ENCODE measurements at places on chromosomes 7 and 10.

GRCh38 chr7:75876126-75876881 lies 2.5 kb upstream of the RHBDD2 start:
- no peak for DNase-seq

GRCh38 chr7:98870807-98871491 lies 1.1 kb upstream of the TMEM130 start:
- DNase-seq: no peak

DNA sequence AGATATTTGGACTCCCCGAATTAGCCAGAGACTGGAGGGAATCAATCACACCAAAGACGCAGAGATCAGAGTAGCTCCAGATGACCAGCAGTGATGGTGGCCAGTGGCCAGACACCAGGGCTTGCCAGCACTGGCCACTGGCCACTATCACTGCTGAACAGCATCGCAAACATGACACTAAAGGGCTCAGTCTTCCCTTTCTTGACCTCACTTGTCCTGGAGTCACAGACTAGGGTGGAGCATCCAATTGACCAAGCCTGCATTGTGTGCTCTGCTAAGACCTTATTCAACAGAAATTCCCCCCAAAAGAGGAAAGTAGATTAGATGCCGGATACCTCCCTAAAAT lies 234.7 kb downstream of the CREB5 start:
- no peak for DNase-seq

GRCh38 chr7:11403781-11404180 lies 428.2 kb downstream of the THSD7A start:
- DNase-seq: no peak

DNA sequence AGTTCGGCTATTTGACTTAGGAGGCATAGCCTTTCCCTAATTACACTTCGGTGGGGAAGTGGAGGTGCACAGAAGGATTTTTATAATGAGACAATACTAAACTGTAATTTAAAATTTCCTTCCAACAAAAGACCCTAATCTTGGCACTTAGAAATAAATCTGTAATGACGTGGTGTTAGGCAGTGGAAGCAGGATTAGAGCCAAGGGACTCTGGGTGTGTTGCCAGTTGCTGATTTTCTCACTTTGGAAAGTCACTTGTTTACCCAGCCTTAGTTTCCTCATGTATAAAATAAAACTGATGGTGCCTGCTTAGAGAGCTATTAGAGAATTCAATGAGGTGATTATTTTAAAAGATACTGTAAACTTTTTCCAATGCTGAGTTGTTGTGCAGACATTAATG lies 287.2 kb downstream of the AUTS2 start:
- no peak for DNase-seq

GRCh38 chr7:104482362-104483037 lies 154.1 kb downstream of the LHFPL3 start:
- no peak for DNase-seq

GRCh38 chr10:86945361-86946212 lies 11.8 kb downstream of the MMRN2 start:
- no peak for DNase-seq

DNA sequence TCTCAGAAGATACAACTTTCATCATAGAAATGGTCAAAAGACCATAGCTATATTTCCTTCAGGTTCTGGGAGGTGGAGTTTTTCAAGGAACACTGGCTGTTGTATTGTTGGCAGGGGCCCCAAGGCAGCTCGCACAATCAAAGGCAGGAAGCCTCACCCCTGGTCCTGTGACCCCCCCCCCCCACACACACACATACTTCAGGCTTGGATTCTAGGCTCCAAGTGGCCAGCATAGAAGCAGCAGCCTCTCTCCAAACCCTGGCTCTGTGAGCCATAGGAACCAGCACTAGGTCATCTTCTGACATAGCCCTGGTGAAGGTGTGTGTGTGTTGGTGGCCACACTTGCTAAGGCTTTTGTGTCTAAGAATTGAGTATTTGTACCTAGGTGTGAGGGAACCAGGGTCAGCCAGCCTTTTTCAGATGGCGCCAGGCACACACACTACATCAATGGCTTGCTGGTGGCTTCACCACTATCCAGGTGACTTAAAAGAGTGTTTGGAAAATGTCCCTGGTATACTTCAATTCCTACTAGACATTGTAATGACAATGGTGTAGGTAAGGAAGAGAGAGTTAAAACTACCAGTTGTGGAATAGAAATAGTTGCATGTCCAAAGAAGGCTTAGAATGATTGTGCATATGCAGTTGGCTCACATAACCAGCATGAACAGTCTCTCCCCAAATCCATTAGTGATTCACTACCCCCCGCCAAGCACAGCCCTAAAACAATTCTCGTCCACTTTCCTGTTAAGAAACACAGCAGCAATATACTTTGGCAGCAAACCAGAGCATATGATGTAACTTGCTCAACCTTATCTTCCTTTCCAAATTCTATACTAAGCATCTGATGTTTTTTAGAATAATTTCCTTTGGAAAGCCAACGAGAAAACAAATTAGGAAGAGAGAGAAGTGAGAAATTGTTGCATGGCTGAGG lies 91.3 kb downstream of the AVL9 start:
- DNase-seq: no peak

GRCh38 chr10:113434950-113435349 lies 117.9 kb upstream of the HABP2 start:
- no peak for DNase-seq

DNA sequence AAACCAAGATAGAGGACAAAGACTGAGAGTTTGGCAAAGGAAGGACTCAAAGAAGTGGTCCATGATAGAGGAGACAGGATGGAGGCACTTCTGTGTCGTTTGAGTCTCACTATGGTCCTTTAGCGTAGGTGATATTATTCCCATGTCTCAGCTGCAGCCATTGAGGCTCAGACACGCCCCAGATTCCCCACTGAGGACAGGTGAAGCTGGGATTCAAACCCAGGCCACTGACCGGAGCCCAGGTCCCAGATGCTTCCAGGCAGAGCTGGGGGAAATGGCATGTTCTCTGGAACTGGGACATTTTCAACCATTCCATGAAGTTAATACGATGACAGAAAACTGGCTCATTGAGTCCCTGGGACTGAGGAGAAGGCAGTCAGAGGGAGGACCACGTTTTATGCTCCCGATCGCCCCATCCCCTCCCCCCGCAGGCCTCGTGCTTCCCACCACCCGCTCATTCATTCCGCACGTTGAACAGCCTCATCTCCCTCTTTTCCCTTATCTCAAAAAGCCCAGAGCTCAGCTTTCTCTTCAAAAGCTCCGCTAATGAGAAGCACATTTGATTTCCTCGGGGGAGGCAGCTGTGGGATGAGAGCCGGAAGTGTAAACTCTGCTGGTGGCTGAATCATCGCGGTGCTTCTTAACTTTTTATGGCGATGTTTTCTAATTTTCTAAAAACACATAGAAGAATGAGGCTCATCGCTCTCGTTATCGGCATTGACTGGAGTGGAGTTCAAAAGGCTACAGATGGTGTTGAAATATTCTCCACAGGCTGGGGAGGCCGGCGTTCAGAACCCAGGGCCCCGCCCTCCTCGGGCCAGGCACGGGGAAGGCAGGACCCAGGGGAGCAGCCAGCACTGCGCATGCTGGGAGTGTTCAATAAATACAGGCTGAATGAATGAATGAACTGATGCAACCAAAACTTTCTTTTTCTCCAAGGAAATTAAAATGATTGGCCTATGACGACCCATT lies 64.0 kb downstream of the OAT start:
- no peak for DNase-seq

DNA sequence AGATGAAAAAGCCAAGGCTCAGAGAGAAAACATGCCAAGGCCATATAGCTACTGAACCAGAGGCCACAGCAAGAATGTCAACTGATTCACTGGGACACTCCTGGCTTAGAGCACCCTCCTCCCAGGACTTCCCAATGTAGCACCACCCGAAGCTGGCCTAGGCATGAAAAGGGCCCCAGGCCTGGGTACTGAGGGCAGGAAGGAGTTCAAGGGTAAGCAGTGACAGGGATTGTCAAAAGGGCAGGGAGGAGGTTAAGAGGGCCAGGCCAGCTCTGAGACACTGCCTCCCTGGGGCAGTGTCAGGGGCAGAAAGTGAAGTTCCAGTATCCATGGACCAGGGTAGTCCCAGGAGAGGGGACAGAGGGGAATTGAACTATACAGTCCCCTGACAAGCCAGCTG lies 57.8 kb downstream of the FRMPD2 start:
- no peak for DNase-seq

DNA sequence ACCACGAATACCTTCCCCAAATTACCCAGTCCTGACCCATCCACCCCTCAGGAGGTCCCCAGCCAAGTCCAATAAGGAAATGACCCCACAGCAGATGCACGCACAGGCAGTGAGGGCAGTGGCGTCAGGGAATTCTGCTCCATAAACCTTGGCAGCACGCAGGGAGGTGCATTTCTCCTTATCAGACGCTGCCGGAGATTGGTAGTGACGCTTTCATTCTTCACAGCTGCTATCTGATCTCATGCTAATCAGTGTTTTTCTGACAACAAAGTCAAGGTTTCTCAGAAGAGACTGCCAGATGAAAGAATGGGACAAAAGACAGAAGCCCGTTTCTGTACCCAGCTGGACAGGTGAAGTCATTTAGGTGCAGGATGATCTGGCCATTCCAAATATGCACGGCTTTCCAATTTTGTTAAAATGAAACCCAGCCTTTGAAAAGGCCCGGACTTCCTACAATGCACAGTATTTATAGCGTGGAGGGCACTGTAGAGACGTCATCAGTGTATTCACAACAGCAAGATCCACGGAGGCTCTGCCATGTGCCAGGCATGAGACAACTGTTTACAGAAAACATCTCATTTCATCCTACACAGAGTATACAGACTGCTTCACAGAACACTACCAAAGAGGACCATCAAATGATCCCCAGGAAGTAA lies 35.3 kb downstream of the DIP2C start:
- no peak for DNase-seq

GRCh38 chr10:113619401-113619800 lies 44.4 kb downstream of the NRAP start:
- no peak for DNase-seq

DNA sequence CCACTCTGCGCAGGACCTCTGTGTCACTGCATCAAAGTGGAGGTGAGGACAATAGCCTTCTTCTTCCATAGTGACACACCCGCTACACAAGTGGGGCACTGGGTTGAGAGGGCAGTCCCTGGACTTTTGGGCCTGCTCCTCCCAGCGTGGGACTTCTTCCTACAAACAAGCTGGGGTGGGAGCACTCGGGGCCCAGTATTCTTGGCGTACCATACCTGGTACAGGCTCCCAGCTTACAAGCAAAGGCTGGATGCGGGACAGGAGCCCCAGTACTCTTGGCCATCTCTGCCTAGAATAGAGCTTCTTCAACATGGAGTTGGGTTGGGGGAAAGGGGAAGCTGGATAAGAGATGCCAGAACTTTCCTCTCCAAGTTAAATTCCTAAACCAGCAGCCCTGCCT lies 426.8 kb upstream of the FOXK1 start:
- DNase-seq: no peak

DNA sequence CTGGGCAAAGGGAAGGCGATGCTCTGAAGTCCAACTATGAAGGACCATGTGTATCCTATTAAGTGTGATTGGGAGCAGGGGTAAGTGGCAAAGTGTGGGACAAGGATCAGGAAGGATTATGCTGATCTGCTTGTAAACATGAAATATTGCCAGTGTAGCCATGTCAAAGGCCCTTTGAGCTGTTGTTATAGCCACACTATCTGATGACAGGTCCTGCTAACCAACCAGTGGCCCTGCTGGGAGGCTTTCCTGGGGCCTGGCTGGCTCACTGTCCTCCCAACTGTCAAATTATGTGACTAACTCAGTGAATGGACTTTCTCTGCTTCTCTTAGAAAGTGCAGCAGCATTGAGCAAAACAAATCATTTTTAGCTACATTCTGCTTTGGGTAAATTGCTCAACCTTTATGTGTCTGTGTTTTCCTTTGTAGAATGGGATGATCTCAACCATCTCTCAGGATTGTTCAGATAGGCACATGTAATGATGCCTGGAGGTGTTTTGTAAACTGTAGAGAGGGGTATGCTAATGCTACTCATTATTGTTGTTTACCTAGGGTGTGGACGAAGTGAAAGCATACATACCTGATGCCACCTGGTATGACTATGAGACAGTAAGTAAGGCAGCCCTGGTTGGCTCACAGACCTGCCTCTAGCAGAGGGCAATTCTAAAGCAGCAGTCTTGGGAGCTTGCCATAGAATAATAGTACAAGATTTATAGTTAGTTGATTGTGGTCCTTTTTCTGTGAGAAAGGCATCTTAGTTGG lies 47.4 kb downstream of the MGAM2 start:
- no peak for DNase-seq

DNA sequence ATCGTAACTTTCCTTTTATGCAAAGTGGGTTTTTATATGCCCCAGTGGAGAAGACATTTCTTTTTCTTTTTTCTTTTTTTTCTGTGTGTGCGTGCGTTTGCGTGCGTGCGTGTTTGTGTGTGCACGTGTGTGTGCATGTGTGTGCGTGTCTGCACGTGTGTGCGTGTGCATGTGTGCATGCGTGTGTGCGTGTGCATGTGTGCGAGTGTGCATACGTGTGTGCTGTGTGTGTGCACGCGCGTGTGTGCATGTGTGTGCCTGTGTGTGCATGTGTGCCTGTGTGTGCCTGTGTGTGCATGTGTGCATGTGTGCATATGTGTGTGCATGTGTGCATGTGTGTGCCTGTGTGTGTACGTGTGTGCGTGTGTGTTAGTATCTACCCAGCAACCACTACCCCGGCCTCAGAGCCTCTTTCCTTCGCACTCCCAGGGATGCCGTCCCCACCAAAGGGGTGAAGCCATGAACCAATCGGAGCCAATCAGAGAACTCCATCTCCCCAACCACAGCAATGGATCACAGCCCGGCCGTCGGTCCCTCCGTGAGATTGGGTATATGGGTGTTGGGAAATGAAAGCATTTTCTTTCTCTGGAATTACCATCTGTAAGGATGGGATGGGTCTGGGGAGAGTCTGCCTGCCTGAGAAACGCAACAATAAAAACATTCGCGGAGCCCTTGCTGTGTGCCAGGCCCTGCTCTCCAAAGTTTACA lies 92.3 kb downstream of the ELFN1 start:
- no peak for DNase-seq

DNA sequence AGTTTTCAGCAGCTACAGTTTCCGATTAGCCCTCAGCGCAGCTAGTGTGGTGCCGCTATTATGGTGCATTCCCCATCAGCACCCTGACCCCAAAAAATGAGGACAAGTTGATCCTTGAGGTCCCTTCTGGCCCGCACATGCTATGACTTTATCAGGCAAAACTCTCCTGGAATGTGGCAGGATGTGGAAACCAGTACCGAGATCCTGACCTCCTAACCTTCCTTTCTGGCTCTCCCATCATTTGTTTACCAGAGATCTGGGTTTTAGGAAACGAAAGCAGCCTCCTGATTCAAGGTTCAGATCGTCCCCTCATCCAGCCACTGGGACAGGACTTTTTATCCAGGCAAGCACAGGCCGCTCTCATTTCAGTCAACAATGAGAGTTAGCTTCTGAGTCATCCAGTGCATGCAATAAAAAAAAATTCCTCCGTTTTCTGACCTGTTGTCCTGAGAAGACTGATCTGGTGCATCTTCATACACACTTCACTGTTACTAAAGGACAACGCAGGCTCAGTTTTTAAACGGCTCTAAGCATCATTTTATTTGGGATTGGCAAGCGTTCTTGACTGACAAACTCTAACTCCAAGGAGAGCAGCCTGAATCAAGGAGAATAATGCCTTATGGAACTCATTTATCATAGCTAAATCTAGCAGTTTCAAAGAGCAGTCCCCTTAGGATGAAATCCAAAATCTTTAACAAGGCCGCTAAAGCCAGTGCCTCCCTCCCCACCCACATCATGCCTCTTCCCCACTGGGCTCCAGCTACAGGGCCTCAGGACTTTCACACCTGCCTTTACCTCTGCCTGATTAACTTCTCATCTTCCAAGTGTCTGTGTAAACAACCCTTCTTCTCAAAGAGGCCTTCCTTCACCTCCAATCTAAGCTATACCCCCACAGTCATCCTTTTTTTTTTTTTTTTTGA lies 17.1 kb downstream of the PDLIM1 start:
- no peak for DNase-seq

All from CD4-positive, alpha-beta T cell treated with Interleukin-12 subunit alpha and Interleukin-12 subunit beta, for 1 hour (primary cell).